ENCODE measurements at places on chromosomes 3 and 15. TPM values are rescaled to one million over a fixed set of nuclear protein-coding genes. Genes with fewer than 3 reads are reported as not detected.

USP4 gene
- 22.1 TPM for total RNA-seq

GRCh38 chr15:81376231-81376630 is 2.2 kb upstream of the TMC3 start:
- H3K36me3 ChIP-seq = no peaks in the 10 kb centered on the region
- no peak for DNase-seq
- no peak overlapping the region for H3K27ac ChIP-seq
- peaks cover 3% of the 10 kb centered on the region for H3K4me1 ChIP-seq
- no peaks in the 10 kb centered on the region for H3K27me3 ChIP-seq
- H3K4me3 ChIP-seq = no peak overlapping the region

GRCh38 chr3:191366675-191367074 is 36.3 kb upstream of the UTS2B start:
- H3K36me3 ChIP-seq = peaks cover 5% of the 10 kb centered on the region
- no peaks in the 10 kb centered on the region for H3K4me1 ChIP-seq

DNA sequence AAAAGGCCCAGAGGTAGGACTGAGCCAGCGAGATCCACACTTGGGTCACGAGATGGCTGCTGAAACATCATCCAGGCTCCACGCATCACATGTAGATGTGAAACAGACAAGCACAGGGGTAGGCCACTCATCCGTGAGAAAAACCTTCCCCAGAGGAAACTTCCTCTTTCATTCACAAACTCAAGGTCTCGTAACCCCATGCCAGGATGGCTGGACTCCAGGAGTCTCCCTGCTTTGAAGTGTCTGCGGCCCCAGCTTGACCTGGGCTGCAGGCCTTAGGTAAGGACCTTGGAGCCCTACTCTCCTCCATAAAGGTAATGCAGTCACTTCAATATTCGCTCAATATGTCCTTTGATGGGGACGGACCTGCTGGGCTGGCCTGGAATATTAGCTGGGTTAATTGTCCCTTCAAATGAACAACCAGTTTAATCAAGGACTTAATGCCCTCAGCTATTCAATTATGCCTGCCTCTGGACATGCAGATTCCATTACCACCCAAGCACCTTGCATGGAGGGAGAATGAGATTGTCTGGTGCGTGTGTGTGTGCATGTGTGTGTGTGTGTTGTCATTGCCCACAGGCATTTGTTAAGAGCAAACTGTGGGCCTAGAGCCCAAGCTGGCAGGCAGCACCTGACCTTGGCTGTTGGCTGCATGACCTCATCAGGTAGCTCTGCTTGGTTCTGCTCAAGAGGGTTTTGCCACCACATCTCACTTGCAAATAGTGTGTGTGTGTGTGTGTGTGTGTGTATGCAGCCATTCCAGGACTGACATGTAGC is 186.9 kb upstream of the TLE3 start:
- H3K36me3 ChIP-seq = no peaks in the 10 kb centered on the region
- peaks cover 5% of the 10 kb centered on the region for H3K4me1 ChIP-seq
- H3K27me3 ChIP-seq = no peaks in the 10 kb centered on the region
- peak overlapping the region; percentile 28 for H3K27ac ChIP-seq

DNA sequence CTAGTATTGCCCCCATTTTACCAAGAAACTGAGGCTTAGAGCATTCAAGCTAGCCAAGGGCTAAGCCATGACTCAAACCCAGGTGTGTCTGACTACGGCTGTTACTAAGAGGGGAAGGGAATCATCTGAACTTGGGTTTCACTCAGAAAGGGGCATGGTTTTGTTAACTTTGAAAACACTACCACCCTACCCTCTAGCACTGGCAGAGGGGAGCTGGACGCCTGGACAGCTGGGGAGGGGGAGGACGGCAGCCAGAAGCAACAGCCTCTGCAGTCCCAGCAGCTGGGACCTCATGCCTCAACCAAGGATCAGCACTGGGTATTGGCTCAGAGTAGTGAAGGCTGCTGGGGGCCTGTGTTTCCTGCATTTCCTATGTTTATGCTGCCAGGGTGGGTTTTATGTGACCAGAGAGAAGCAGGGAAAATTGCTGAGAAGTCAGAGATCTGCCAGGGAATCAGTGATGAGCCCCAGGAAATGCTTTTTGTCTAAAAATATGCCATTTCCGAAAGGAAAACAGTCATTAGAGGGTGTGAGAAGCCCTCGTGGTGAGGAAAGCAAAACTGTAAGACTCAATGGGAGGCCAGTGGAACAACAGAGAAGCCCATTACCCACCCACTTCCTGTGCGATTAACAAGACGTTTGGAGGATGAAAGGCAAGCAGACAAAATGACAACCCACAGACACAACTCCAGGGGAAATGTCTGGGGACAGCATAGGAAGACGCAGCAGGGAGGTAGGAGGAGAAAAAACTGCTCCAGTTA is 41.2 kb downstream of the LIPC start:
- no peak overlapping the region for H3K4me3 ChIP-seq
- no peaks in the 10 kb centered on the region for H3K27me3 ChIP-seq
- no peaks in the 10 kb centered on the region for H3K36me3 ChIP-seq

DNA sequence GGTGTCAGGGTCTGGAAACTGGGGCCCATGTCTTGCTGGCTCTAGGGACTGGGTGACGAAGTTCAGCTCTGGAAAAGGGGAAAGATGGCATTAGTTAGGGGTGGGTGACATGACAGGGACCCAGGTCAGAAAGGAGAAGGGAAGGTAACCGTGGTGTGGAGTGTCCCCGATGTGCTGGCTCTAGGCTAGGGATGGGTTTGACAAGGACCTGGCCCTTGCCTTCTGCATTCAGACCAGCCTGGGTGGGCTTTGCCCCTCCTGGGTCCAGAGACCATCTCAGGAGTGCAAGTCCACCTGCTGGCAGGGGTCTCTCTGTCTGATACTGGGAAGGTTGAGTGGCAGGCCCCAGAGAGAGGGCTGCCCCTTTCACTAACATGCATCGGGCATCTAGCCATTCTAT is 28.7 kb upstream of the ATP2B2 start:
- H3K27me3 ChIP-seq = no peaks in the 10 kb centered on the region
- DNase-seq = no peak
- H3K4me1 ChIP-seq = no peaks in the 10 kb centered on the region
- no peaks in the 10 kb centered on the region for H3K36me3 ChIP-seq

DNA sequence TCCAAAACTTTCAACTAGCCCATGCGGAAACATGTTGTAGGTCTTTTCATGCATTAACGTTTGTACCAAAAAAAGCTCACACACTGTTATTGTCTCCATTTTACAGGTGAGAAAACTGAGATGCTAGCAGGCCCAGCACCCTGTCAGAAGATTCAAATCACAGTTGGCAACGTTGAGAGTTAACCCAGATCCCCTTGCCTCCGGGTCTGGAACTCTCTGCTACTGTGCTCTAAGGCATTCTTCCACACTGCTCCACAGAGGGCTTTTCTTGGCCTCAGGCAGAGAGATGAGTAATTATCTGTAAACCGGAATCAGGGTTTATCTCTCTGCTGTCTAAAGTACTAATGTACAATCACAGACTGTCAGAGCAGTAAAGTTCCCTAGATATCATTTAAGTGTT is 186.0 kb upstream of the LPP start:
- no peak overlapping the region for H3K27ac ChIP-seq
- no peak overlapping the region for H3K4me3 ChIP-seq
- H3K27me3 ChIP-seq = no peaks in the 10 kb centered on the region
- no peak for DNase-seq

TGM5 gene
- not detected for total RNA-seq

DNA sequence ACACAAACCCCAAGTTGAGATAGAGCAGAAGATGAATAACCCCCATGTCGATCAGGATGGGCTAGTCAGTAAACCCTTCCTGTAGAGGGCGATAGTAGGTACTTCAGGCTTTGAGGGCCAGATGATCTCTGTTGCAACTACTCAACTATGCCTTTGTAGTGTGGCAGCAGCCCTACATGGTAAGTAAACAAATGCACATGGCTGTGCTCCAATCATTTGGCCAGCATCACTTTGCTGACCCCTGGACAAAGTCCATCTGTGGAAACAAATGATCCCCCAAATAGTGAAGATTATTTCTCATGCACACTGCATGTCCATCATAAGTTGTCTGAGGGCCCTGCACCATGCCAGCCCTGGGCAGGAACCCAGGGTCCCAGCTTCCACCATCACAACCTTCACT is 402.2 kb upstream of the PROK2 start:
- no peaks in the 10 kb centered on the region for H3K27me3 ChIP-seq
- no peaks in the 10 kb centered on the region for H3K4me1 ChIP-seq
- DNase-seq = no peak
- H3K4me3 ChIP-seq = no peak overlapping the region

- no peaks in the 10 kb centered on the region for H3K27me3 ChIP-seq
- H3K27ac ChIP-seq = peak overlapping the region; percentile 88
- no peak for DNase-seq
- peaks cover 24% of the 10 kb centered on the region for H3K4me1 ChIP-seq
- H3K36me3 ChIP-seq = no peaks in the 10 kb centered on the region
These were observed 594 bp upstream of the ICE2 start for GRCh38 chr15:60479361-60480110.

- H3K4me3 ChIP-seq = no peak overlapping the region
- DNase-seq = no peak
- H3K27ac ChIP-seq = no peak overlapping the region
- no peaks in the 10 kb centered on the region for H3K4me1 ChIP-seq
These were observed 150.7 kb downstream of the TMCO5A start for GRCh38 chr15:38085114-38085513.

GRCh38 chr3:39809995-39810595 is 686 bp downstream of the MYRIP start:
- H3K4me1 ChIP-seq = peaks cover 4% of the 10 kb centered on the region
- no peaks in the 10 kb centered on the region for H3K27me3 ChIP-seq
- peak overlapping the region; percentile 66 for H3K27ac ChIP-seq
- H3K36me3 ChIP-seq = no peaks in the 10 kb centered on the region

THBS1 gene
- 31.1 TPM for total RNA-seq

SPRED1 gene
- total RNA-seq = 19.2 TPM

- H3K4me3 ChIP-seq = no peak overlapping the region
- no peaks in the 10 kb centered on the region for H3K36me3 ChIP-seq
- H3K27me3 ChIP-seq = no peaks in the 10 kb centered on the region
- peak overlapping the region; percentile 20 for H3K27ac ChIP-seq
- no peak for DNase-seq
These were observed 76.1 kb upstream of the PHLDB2 start for GRCh38 chr3:111782943-111783342.

ZIC4 gene
- total RNA-seq = not detected

GRCh38 chr3:114439284-114439683 is 145.5 kb downstream of the TIGIT start:
- peaks cover 11% of the 10 kb centered on the region for H3K4me1 ChIP-seq
- H3K27me3 ChIP-seq = no peaks in the 10 kb centered on the region
- H3K4me3 ChIP-seq = no peak overlapping the region
- H3K36me3 ChIP-seq = no peaks in the 10 kb centered on the region

DNA sequence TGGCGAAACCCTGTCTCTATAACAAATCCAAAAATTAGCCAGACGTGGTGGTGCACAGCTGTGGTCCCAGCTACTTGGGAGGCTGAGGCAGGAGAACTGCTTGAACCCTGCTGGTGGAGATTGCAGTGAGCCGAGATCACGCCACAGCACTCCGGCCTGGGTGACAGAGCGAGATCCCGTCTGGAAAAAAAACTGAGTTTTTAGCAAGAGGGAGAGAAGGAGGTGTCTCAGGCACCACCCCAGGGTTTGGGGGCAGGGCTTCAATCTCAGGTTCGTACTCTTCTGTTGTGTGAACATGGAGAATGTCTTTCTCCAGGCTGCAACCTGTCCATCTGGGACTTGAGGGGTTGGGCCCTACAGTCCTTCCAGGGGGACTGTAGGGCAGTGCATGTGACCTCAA is 2.7 kb downstream of the CHRNA3 start:
- no peak overlapping the region for H3K27ac ChIP-seq
- no peaks in the 10 kb centered on the region for H3K27me3 ChIP-seq
- no peaks in the 10 kb centered on the region for H3K36me3 ChIP-seq
- H3K4me3 ChIP-seq = no peak overlapping the region

STRA6 gene
- 0.06 TPM for total RNA-seq

CPN2 gene
- total RNA-seq = 0.09 TPM

DNA sequence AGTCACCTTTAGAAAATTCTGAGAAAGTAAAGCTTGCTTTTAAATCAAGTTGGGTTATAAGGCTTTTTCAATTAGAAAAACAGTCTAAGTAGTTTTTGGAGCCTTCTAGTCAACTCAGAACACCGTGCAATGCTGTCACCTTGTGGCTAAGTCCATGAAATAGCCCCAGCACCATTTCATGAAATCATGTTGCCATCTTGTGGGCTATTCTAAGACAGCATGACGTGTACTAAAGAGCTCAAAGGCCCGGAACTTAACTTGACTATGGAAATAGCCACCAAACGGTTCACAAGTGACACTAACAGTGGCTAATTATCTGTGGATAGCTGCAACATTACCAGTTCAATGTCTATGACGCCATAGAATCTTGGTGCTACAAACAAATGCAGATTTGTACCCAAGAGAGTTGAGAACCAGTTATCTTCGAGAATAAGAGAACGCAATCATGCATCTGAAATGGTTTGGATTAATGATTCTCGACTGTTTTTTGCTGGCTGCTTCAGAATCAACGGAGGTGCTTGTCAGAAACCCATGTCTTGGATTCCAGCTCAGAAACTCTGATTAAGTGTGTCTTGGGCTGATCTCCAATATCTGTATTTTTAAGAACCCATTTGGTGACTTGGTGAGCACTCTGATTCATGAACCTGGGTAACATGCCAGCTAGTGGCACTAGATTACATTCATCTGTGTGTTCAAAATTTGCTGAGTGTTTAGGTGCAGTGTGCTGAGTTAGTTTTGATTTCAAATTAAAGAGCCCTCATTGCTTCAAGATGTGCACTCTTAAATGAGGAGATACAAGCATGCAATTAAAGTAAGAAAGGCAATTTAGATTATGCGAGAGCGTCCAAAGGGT is 111.2 kb upstream of the MCTP2 start:
- no peaks in the 10 kb centered on the region for H3K36me3 ChIP-seq
- H3K4me1 ChIP-seq = no peaks in the 10 kb centered on the region
- DNase-seq = peak; percentile 20

CDHR4 gene
- total RNA-seq = not detected

DNA sequence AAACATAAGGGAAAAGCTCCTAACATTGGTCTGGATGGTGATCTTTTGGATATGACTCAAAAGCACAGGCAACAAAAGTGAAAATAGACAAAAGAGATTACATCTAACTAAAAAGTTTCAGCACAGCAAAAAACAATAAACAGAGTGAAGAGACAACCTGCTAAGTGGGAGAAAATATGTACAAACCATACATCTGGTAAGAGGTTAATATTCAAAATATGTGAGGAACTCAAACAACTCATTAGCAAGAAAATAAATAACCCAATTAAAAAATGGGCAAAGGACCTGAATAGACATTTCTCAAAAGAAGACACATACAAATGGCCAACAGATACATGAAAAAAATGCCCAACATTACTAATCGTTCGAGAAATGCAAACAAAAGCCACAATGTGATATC is 19.0 kb upstream of the NR1I2 start:
- H3K36me3 ChIP-seq = no peaks in the 10 kb centered on the region
- DNase-seq = no peak
- no peak overlapping the region for H3K27ac ChIP-seq
- no peaks in the 10 kb centered on the region for H3K4me1 ChIP-seq
- H3K27me3 ChIP-seq = no peaks in the 10 kb centered on the region
- no peak overlapping the region for H3K4me3 ChIP-seq

GRCh38 chr3:135216659-135217058 is 421.6 kb downstream of the EPHB1 start:
- no peak for DNase-seq
- no peak overlapping the region for H3K27ac ChIP-seq
- H3K4me1 ChIP-seq = no peaks in the 10 kb centered on the region
- H3K36me3 ChIP-seq = no peaks in the 10 kb centered on the region

CSK gene
- 35.1 TPM for total RNA-seq

Measured in pancreas (tissue), 10 donors.